ENCODE measurements at places on chromosomes 1 and 21. TPM values are rescaled to one million over a fixed set of nuclear protein-coding genes. Genes with fewer than 3 reads are reported as not detected.

The WARS2 gene
- total RNA-seq = 13.1 TPM

The SLFNL1 gene
- 0.94 TPM for total RNA-seq

The MFAP2 gene
- 5.6 TPM for total RNA-seq

The NBPF1 gene
- 84.4 TPM for total RNA-seq

The AKT3 gene
- 624 TPM for total RNA-seq

The CFHR3 gene
- not detected for total RNA-seq

The JMJD4 gene
- total RNA-seq = 17.2 TPM

The AKNAD1 gene
- total RNA-seq = 1.7 TPM

The BTBD8 gene
- 93.1 TPM for total RNA-seq

The KCNH1 gene
- total RNA-seq = 5.1 TPM

The OR10K1 gene
- not detected for total RNA-seq

The DDR2 gene
- 7.5 TPM for total RNA-seq

The BCAR3 gene
- total RNA-seq = 5.9 TPM

The HSD3B2 gene
- total RNA-seq = not detected

The KANK4 gene
- total RNA-seq = 0.47 TPM

The CD55 gene
- 5.1 TPM for total RNA-seq

The CLIC6 gene
- 0.31 TPM for total RNA-seq

The ADORA1 gene
- total RNA-seq = 24.0 TPM

The ELAPOR1 gene
- total RNA-seq = 19.5 TPM

The KIAA0040 gene
- total RNA-seq = 0.47 TPM

The NHLH1 gene
- total RNA-seq = 0.62 TPM

The SLC19A2 gene
- total RNA-seq = 31.5 TPM

The BNIPL gene
- 0.16 TPM for total RNA-seq

The PROK1 gene
- total RNA-seq = not detected

The ATAD3A gene
- 7.3 TPM for total RNA-seq

The PRDX6 gene
- total RNA-seq = 38.4 TPM

The KRTAP21-2 gene
- total RNA-seq = not detected

The CD101 gene
- 1.1 TPM for total RNA-seq

The C1orf116 gene
- total RNA-seq = not detected

The OPTC gene
- not detected for total RNA-seq

The DR1 gene
- total RNA-seq = 37.1 TPM

The CHAF1B gene
- 1.6 TPM for total RNA-seq

The MAP10 gene
- total RNA-seq = 9.0 TPM

The C21orf58 gene
- total RNA-seq = 3.0 TPM

The FMO2 gene
- 0.31 TPM for total RNA-seq

The FCGR3B gene
- total RNA-seq = 0.31 TPM

The AMY1B gene
- total RNA-seq = not detected

The CELSR2 gene
- 41.8 TPM for total RNA-seq

The THRAP3 gene
- 80.6 TPM for total RNA-seq

The LEFTY2 gene
- total RNA-seq = 0.47 TPM

The HIVEP3 gene
- total RNA-seq = 21.5 TPM

The SIK1 gene
- 0.47 TPM for total RNA-seq

The MIXL1 gene
- total RNA-seq = not detected

The RAB25 gene
- total RNA-seq = not detected

The DYRK1A gene
- total RNA-seq = 174 TPM

The ORC1 gene
- 0.94 TPM for total RNA-seq

The TEDDM1 gene
- total RNA-seq = not detected

The FABP3 gene
- 93.1 TPM for total RNA-seq

The NSL1 gene
- 62.4 TPM for total RNA-seq

The PIGM gene
- 9.5 TPM for total RNA-seq

The NDUFS5 gene
- 268 TPM for total RNA-seq

The CSMD2 gene
- 38.4 TPM for total RNA-seq

The CCDC27 gene
- total RNA-seq = not detected

The SH3BGR gene
- total RNA-seq = 3.7 TPM

The OR2M3 gene
- total RNA-seq = 0.16 TPM

The FCRLB gene
- 3.1 TPM for total RNA-seq

All from occipital lobe (tissue), 3 donors.